Effector memory CD8-positive, alpha-beta T cell (primary cell): ENCODE measurements at places on chromosomes 2 and 18.

DNA sequence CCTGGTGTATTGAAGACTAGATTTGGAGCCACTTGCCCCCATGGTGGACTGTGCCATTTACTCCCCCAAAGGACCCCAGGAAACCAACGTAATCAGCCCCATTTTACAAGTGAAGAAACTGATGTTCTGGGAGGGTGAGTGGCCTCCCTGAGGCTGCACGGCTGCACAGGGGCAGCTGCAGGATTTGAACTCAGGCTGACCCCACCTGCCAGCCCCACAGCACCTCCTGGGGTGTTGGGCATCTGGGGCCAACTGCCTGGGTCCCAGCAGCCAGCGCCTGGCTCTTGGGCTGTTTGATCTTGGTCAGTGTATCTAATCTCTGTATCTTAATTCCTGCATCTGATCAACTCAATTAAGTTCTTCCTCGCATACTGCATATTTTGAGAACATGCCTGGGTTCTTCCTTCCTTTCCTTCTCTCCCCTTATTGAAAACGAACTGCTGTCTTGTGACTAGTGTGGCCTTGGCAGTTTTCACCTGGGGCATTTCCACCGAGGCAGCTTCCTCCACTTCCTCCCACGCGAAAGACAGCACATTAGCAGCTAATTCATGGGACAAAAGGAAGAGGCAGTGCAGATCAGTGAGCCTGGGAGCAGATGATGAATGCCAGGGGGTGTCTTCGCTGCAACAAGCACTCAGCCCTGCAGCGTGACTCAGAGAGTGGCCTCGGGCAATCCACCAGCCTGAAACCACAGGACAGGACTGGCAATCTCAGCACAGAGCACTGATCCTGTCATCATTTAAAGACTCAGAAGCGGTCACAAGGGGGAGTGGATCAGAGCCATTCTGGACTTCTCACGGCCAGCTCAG, 184.1 kb upstream of the RAB12 start:
- no peak for DNase-seq

DNA sequence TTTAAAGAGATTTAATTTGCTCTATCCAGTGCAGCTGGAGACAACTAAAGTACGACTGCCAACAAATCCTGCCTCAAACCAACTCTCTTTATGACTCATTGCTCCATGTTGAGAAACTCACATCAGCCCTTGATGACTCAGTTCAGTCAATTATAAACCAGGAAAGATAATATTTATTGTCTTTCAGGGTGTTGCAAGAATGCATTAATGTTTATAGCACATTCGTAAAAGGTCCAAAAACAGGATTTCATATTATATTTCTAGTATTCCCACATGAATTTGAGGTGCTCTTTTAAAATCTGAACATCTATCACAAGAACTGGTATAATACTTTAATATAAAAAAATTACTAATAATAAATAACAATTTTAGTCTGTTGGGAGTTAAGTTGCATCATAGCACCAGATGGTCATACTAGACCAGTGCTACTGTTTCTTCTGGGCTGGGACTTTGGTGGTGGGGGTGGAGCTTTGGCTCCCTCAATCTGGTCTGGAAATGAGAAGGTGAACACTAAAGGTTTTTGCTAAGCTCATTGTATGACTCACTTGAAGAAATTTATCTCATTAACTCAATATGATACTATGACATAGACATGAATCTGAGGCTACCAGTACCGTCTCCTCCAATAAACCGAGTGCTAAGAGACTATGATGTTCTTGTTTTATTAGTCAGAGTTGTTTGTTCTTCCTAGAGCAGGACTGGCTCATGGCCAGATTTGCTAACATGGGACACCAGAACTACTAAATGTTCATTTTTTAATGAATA, 26.6 kb upstream of the MAP3K20 start:
- no peak for DNase-seq

- no peak for DNase-seq
Measured at GRCh38 chr2:29664578-29664977, 256.8 kb downstream of the ALK start.

DNA sequence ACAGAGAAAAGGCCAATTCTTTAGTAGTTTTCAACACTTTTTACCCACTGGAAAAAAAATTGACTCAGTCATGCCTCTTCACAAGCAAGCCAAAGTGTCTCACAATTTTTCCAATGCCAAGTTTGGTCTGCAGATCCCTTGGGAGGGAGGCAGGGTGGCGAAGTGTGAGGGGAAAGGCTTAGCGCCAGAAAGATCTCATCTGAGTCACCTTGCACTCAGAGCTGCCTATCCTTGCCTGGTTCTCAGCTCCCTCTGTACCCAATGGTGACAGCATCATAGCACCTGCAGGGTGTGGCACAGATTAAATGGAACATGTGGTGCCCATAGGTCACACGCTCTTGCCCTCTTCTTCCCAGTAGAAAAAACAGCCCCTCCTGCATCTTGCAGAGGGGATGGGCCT, 55.2 kb upstream of the GYPC start:
- DNase-seq = no peak

DNA sequence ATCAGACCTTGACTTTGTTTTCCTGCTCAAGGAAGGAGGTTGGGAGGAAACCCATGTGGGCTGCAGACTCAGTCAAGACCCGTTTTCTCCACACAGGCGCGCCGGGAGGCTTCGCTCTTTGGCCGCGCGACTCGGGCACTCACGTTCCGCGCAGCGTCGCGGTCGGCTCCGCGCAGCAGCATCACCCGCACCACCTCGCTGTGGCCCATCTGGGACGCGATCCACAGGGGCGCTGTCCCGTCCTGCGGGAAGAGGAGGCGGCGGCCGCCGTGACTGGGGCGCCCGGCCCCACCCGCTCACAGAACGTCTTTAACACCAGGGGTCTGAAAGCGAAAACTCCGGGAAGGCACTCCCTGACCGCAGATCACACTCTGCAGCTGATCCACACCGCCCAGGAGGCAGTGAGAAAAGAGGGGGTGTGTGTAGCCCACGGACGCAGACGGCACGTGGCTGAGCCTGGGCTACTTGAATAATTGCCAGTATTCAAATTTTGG, 33.1 kb upstream of the NPC1 start:
- DNase-seq = no peak

DNA sequence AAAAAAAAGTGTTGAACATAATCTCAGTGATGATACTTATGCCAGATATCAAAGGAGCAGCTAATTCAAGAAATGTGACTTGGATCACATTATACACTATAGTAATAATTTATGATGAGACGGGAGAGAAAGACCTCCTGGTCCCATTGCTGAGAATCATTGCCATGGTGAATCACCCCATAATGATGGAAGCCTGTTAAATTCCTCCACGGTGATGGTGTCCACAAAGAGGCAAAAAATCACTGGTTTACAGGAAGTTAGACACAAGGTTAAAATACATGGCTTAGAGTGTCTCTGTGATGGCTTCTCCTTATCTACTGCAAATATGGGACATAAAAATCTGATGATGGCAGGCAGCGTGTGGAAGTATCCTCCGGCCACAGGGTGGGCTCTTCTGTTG, 210.0 kb downstream of the CDH2 start:
- no peak for DNase-seq

DNA sequence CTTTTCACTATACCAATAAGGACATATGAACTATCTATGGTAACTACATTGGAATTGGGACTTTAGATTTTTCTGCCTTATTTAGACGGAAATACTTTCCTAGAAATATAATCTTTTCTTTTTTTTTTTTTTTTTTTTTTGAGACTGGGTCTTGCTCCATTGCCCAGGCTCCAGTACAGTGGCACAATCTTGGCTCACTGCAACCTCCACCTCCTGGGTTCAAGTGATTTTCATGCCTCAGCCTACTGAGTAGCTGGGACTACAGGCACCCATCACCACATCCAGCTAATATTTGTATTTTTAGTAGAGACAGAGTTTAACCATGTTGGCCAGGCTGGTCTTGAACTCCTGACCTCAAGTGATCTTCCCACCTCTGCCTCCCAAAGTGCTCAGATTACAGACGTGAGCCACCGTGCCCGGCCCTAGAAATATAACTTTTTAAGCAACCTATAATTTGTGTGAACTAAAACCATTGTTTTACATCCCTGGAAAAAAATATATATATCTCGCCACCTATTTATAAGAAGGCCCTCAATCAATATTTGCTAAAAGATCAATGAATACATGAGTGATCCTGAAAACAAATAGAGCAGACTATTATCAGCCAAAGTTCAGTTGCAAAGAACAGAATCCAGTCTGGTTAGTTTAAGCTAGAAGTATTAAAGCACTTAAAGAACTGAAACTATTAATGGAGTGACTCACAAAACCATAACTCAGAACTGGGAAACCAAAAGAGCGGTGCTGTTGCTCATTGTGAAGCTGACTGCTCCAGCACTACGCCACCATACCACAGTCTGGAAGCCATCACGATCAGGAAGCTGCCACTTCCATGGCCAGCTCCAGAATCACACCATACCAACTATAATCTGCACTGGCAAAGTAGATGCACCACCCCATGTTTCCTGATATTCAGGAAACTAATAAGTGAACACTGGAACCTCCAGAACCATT, 8.4 kb upstream of the HNRNPLL start:
- no peak for DNase-seq

- no peak for DNase-seq
Measured at GRCh38 chr18:61169386-61169785, 163.8 kb upstream of the CDH20 start.

DNA sequence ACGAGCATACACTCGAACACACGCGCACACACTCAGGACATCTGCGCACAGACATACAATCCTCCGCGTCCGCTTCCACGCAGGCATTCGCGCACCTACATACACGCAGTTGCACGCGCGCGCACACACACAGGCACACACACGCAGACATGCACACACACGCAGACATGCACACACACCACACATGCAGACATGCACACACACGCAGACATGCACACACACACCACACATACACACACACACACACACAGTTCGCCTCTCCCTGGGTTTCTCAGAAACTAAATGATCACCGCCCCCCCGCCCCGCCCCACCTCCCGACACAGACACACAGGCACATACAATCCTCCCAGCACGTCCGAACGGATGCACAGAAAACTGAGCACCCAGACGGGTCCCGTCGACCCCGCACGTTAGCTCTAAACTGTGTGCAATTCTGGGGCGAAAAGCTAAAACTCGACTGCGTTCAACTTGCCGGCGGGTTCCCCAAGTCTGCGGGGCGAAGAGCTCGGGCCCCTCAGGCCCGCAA, 1.0 kb downstream of the EPHA4 start:
- DNase-seq = no peak

DNA sequence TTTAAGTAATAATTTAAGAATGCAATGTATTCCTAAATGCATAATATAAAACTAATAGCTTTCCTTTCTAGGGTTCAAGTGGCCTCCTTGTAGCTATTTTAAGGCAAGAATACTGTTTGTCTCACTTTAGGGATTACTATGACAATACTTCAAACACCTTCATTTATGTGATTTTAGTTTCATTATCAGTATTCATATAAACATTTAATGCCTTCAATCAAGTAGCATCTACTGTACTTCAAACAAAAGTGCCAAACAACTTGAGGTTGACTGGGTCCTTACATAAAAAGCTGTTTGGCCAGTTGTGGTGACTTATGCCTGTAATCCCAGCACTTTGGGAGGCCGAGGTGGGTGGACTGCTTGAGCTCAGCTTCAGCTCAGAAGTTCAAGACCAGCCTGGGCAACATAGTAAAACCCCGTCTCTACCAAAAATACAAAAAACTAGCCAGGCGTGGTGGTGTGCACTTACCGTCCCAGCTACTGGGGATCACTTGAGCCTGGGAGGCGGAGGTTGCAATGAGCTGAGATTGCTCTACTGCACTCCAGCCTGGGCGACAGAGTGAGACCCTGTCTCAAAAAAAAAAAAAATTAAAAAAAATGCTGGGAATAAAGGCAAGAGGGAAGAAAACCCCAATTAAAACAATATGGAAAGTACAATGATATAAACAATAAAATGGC, 9.3 kb downstream of the MEX3C start:
- DNase-seq = no peak

DNA sequence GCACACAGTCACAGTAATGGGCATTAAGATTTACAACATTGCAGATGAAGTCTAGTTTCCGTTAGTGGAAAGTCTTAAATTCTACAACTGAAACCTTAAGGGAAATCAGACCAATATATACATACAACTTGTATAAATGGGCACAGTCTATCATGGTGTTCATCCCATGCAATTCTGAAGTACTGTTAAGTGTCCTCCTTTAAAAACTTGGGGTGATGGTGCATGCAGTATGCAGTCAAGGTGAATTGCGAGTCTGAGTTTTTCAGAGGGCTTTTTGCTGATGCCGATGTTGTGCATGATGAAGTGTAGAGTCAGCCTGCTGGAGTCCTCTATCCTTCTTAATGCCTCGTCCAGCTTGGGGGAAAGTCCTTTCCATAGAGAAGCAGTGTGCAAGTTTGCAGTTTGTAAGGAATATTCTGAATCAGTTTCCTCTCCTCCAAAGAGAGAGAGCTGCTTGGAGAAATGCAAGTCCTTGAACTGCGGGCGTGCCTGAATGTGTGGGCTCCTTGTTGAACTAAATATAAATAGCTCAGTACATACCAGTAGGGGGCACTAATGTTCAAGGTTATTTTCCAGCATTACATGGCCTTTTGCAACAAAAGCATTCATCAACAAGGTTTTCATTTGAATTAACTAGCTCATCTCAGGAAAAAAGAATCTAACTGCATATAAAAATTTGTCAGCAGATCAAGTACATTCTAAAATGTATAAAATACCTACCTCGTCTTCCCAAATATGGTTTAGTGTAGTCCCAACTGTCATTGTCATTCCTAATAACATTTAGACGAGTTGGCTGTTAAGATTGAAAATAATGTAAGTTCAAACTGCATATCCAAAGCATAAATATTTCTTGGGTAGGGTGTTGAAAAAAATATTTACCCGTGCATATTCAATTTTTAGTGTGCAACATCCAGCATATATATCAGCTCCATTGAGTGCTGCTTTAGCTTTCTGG, 21.3 kb downstream of the HNRNPLL start:
- no peak for DNase-seq

DNA sequence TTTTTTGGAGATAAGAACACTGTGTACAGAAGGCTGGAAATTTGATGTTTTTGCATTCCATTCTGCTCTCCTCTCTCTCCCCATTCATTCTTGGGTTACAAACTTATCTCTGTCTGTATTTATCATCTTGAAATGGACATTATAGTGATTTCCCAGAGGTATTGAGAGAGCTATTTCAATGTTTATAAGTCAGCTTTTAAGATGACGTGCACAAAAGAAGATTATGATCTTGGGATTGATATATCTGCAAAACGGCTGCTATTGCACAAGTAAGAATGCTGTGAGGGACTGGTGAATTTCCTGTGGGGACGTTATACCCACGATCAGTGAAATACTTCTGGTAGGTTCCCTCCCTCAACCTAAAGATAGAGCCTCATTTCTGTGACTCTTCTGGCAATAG, 61.0 kb upstream of the DTNA start:
- DNase-seq = no peak

GRCh38 chr2:237671466-237672138, 44.2 kb downstream of the LRRFIP1 start:
- no peak for DNase-seq
